Right forelimb (tissue), 1 donor: ENCODE measurements at places on chromosomes 4 and X.

- DNase-seq = no peak
Observed at GRCh38 chr4:82201303-82201702, 172.5 kb downstream of the HNRNPD start.

DNA sequence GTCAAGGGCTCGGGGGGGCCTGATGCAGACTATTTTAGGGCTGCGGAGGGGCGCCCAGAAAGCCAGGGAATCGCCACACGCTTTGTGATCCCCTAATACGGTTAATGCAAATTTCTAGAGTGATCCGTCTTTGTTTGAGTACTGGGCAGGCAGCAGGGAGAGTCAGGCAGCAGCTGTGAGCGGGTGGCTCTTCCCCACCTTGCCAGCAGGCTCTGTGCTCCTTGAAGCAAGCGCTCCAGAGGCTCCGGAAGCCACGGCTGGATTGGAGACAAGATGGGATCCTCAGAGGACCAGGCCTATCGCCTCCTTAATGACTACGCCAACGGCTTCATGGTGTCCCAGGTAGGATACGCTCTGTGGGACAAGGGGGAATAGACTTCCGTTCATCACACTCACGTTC lies at the start of gene ASMT:
Gene ASMT, plus strand, starts transcription at position 133 of the 400 bp plus-strand sequence. Its CDS starts 141 bp downstream, at position 274.
- DNase-seq = no peak

GRCh38 chr4:3285558-3286334 lies 7.1 kb upstream of the RGS12 start:
- peak; percentile 51 for DNase-seq

- DNase-seq = peak; percentile 50
Observed at GRCh38 chr4:112284662-112285411, 867 bp downstream of the TIFA start.

DNA sequence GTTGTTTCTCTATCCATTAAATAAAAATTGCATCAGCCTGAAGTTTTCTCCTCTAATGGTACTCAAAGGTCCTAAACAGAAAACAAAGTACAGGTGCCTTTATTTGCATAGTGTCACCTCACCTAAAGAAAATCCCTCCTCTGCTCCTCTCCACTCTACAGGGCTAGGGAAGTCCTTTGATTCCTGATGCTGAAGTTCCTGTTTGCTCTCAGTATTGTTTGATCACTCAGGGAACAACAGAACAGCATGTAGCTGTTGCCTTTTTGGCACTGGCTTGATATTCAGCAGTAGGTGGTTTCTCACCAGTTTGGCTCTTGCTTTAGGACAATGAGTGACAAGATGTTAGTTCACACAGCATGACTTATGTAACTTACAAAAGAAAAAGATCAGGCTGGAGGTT lies 156.2 kb upstream of the SLC7A11 start:
- no peak for DNase-seq
